ENCODE measurements at places on chromosomes 4 and X. TPM values are rescaled to one million over a fixed set of nuclear protein-coding genes. Genes with fewer than 3 reads are reported as not detected.

- no peak for DNase-seq
These were observed 371.3 kb upstream of the INTU start for GRCh38 chr4:127261476-127261875.

DNA sequence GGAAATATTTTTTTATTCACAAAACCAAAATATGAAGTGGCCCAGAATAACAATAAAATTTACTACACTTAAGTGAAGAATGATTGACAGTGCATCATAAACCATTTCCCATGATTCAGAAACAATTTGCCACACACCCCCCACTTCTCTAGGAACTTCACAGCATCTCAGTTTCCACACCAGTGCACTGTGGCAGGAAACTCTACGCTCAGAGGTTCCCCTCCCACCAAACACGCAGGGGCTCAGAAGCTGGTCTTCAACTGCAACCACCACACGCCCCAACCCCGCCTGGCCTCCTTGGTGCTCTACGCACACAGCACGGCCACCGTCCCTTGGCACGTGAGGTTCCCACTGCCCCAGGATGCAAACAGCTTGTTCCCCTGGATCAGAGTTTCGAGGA is 63.7 kb downstream of the ZFYVE28 start:
- DNase-seq = no peak

- DNase-seq = no peak
These were observed 47.3 kb upstream of the NFKB1 start for GRCh38 chr4:102453827-102454226.

DNA sequence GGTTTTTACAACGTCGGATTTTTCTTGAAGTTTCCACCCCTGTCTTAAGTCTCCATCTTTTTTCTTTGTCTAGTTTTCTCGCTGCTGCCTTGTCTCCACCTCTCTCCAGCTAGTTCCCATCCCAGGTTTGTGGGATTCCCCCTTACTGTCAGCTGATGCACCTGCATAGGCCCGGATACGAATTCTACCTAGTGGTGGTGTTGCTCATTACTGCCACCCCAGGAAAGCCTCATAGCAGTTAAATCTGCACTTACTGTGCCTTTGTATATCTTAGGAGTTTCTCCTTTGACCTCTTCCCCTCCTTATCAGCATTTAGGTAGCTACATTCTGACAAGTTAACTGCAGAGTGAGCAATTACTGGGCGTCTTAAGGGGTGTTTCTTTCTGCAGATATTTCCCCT is 1693.1 kb upstream of the TENM3 start:
- no peak for DNase-seq

GRCh38 chr4:175951794-175952193 is 113.8 kb upstream of the WDR17 start:
- DNase-seq = no peak

GRCh38 chr4:181477591-181477990 is 765.6 kb upstream of the TENM3 start:
- no peak for DNase-seq

- no peak for DNase-seq
These were observed 210.7 kb downstream of the DHX15 start for GRCh38 chr4:24373704-24374103.

- no peak for DNase-seq
These were observed 1.3 kb upstream of the PLS3 start for GRCh38 chrX:115559672-115560071.

DNA sequence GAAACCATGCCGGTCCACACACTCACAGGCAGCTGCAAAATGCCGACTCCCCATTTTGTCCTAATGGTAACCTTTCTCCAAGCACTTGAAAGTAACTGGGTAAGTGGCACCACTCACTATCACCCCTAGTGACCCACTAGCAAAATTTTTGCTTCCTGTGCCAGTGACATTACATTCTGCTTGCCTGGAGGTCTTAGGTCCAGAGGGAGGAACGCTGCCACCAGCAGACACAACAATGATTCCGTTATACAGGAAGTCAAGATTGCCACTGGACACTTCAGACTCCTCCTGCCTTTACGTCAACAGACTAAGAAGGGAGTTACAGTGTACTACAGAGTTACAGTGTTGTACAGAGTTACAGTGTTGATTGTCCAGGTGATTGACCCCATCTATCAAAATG is 11.8 kb upstream of the TMEM192 start:
- DNase-seq = no peak

GRCh38 chrX:140346729-140347128 is 158.1 kb downstream of the SOX3 start:
- no peak for DNase-seq

DNA sequence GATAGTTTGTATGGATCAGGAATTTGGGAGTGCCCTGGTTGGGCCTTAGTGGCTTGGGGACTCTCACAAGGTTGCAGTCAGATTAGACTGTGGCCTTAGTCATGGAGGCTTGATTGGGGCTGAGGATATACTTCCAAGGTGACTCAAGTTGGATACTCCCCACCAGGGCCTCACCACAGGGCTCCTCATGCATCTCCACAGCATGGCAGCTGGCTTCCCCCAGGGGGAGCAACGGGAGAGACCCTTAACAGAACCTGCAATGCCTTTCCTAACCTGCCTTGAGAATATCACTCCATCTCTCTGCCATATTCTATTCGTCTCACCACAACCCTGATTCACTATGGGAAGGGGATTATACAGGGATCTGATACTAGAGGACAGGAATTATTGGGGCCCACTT is 161.9 kb downstream of the RELL1 start:
- no peak for DNase-seq

DNA sequence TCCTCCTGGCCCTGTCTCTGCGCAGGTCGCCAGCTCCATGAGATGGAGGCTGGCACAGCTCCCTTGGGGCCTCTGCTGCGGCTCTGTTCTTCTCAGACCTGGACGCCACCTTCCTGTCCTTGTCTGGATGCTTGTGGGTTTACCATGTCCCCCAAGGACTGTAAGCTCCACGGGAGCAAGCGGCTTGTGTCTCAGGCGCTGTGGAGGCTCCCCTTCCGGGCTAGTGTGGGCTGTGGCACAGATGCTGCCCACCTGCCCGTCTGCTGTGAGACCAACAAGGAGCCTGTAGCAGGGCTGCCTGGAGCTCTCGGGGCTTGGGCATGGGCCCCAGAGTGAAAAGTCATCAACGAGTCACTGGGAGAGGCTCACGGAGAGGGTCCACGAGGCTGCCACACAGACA is 25.2 kb downstream of the NAT8L start:
- DNase-seq = no peak

DNA sequence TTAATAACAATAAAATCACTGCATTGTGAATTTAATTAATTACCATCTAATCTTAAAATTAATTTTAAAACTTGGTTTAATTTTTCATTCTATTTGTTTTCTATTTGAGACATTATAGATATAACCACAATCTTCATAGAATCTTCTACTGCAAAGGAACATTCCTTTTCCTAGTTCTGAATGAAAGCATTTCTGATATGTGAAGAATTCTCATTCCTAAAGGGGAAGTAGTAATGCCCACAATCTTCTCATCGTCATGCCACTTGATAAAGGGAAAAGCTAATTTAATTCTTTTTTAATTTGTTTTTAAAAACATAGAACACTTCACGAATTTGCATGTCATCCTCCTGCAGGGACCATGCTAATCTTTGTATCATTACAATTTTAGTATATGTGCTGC is 23.7 kb downstream of the MGARP start:
- DNase-seq = no peak

GRCh38 chrX:67523932-67524331 is 19.9 kb upstream of the AR start:
- no peak for DNase-seq

DNA sequence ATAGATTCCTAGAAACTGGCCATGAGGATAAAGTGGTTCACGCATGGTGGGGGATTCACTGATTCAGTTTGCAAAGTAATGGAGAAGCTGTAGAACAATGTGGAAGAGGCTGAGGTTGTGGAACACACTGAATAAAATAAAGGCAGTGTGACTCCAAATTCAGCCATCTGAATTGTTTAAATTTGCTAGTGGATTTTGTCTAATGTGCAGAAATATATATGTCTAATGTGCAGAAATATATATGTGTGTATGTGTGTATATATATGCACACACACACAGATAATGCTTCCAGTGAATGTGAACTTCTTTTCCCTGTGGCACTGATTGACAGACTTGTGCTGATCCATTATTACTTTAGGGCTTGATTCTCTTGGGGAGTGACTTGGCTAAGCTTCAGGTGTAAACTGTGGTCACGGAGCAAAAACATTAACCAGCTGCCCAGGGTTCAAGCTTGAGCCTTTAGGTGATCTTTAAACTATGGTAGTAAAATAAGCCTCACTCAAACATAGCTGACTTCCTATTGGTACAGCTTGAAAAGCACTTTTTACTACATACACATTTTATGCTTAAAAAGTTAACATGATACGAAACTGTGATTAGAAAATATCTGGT is 3.5 kb downstream of the STBD1 start:
- DNase-seq = no peak

GRCh38 chr4:6751611-6752485 is 30.7 kb upstream of the KIAA0232 start:
- DNase-seq = no peak

- no peak for DNase-seq
These were observed 46.1 kb downstream of the PJA1 start for GRCh38 chrX:69119122-69119521.

- no peak for DNase-seq
These were observed 6.1 kb downstream of the LPAR4 start for GRCh38 chrX:78753571-78753970.

DNA sequence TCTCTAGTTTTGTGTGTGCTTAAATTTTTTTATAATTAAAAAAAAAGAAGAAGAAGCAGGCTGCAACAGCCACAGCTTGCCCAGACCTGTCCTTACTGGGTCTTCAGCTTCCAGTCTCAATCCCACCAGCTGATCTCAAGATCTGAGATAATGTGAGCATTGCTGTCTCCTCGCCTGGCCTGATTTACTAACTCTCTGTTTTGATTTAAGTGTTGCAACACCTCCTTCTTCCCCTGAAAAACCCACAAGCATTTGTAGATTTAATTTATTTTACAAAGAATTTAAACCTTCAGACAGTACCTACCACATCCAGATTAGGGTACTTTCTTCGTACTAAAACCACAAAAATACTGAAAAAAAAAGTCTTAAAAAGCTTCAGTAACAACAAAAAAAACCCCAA is 38.0 kb downstream of the FAM241A start:
- DNase-seq = peak; percentile 32

DNA sequence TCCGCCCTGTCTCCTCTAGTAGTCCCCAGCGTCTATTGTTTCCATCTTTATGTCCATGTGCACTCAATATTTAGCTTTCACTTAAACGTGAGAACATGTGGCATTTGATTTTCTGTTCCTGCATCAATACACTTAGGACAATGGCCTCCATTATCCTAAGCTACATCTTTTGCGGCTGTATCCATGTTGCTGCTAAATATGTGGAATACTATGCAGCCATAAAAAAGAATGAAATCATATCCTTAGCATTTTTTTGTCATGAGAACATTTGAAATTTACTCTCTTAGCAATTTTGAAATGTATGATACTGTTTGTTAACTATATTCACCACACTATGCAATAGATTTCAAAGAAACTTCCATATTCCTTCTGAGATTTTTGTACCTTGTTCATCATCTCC is 19.8 kb upstream of the CD38 start:
- DNase-seq = no peak

DNA sequence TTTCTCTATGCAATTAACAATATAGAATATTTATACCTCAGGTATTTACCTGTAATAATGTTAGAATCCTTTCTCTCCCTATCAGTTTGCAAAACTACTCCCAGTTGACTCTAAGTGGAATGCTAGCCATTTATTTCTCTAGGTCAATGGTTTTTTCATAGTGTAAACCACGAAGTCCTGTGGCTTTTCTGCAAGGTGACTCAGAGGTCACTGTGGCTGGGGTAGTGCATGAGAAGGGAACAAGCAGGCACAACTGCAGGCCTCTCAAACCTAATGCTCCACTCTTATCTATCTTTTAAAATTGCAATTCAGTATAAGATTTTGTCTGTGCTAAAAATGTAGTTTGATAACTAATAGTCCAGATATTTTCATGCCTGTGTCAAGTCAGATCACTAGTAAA is 159.4 kb downstream of the ANTXR2 start:
- no peak for DNase-seq

GRCh38 chr4:96833831-96834230 is 993.9 kb downstream of the PDHA2 start:
- no peak for DNase-seq

- DNase-seq = peak; percentile 23
These were observed 19.8 kb downstream of the C4orf50 start for GRCh38 chr4:5998333-5998936.

- no peak for DNase-seq
These were observed 238.9 kb downstream of the NR3C2 start for GRCh38 chr4:148203056-148203898.

- DNase-seq = no peak
These were observed 14.0 kb upstream of the PITX2 start for GRCh38 chr4:110636680-110637407.

GRCh38 chrX:139192386-139192961 is 338.1 kb upstream of the F9 start:
- no peak for DNase-seq

- DNase-seq = no peak
These were observed 58.9 kb downstream of the PLAC1 start for GRCh38 chrX:134599184-134599914.

- no peak for DNase-seq
These were observed 1440.2 kb downstream of the ADGRL3 start for GRCh38 chr4:62640296-62640695.

DNA sequence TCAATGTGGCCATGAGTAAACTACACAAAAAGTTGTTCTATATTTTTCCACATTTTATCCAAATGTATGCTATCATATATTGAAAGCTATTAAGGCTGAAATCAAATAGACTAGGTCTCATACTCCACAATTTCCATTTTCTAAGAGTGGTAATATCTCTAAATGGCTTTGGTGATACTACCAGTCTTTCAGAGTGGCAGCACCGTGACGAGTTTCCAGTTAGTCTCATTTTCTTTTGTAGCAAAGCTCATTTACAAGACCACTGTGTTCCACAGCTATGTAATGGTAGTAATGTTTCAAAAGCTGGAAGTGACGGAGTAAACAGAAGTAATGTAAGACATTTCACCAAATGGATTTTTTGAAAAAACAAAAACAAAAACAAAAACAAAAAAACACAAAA is 228.2 kb downstream of the PPP3CA start:
- no peak for DNase-seq

- DNase-seq = no peak
These were observed 88.0 kb downstream of the CORIN start for GRCh38 chr4:47749858-47750257.

DNA sequence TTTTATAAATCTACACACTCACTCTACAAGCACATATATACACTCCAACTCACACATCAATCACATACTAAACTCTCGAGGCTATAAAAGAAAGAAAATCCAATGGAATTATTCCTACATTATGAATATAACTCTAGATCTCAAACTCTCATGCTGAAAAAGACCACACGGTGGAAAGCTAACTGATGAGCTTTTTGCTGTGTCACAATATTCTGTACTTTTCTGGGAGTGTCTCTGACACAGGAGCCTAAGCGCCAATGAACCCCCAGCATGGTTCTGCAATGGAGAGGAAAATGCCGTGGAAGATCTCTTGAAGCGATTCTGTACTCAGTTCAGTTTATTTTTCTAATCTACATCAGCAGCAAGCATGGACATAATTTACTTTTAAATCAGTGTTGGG is 124.2 kb upstream of the ETNPPL start:
- no peak for DNase-seq

TRPC5OS gene
- total RNA-seq = not detected

XAGE2 gene
- total RNA-seq = not detected

GIMD1 gene
- total RNA-seq = not detected

HHIP gene
- not detected for total RNA-seq

NPY1R gene
- not detected for total RNA-seq

NAAA gene
- total RNA-seq = 86.1 TPM

TRIML2 gene
- not detected for total RNA-seq

MAGEB4 gene
- total RNA-seq = not detected

GLRB gene
- total RNA-seq = not detected

CFAP99 gene
- 0.12 TPM for total RNA-seq

DUSP9 gene
- not detected for total RNA-seq
